CD4-positive, alpha-beta T cell treated with Interleukin-1 beta for 1 hour (primary cell): ENCODE measurements at places on chromosomes 2 and 18.

DNA sequence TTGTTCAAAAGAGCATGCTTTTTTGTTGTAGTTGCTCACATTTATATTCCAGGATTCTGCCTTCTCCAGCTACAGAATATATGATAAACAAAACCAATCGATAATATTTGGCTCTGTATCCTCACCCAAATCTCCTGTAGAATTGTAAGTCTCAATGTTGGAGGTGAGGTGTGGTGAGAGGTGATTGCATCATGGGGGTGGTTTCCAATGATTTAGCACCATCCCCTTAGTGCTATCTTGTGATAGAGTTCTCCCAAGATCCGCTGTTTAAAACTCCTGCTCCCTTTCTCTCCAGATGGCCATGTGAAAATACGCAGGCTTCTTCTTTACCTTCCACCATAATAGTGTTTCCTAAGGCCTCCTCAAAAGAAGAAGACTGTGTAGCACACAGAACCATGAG is 98.7 kb upstream of the SCN7A start:
- DNase-seq, result no peak

DNA sequence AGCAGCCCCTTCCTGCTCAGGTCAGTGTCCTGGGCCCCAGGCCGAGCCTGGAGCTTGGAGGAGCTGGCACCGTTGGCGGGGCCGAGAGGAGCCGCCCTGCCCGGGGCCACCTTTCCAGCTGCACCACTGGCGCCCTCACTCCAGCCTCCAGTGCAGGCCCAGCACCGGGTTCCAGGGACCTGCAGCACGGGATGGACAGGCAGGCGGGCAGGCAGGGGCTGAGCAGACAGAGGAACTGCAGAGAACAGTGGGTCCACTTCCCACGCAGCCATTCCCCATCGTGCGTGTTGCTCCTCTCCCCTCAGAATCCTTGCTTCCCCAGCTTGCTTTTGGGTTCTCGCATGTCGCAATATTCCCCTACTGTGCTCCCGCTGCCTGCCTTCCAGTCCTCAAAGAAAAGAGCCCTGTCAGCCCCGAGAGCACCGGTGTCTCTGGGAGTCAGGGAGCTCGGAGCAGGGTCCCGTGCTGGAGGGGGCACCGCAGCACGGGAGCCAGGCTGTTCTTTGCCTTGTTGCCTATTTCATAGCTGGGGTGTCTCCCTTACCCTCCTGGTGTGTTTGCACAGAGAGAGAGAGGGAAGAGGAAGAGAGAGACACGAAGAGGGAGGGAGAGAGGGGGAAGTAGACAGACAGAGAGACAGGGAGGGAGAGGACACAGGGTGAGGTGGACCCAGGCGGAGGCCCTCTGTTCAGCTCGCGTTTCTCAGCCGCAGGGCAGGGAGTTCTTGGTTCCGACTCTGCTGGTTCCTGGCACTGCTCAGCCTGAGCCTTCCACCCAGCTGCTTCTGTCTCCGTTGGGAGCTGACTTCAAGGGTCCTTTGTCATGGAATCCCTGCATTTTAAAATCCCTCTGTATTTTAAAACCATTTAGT is 126.0 kb downstream of the MBP start:
- no peak for DNase-seq

GRCh38 chr2:20516646-20517341 is 69.9 kb downstream of the RHOB start:
- no peak for DNase-seq

GRCh38 chr2:121266543-121267106 is 18.4 kb downstream of the TFCP2L1 start:
- no peak for DNase-seq

DNA sequence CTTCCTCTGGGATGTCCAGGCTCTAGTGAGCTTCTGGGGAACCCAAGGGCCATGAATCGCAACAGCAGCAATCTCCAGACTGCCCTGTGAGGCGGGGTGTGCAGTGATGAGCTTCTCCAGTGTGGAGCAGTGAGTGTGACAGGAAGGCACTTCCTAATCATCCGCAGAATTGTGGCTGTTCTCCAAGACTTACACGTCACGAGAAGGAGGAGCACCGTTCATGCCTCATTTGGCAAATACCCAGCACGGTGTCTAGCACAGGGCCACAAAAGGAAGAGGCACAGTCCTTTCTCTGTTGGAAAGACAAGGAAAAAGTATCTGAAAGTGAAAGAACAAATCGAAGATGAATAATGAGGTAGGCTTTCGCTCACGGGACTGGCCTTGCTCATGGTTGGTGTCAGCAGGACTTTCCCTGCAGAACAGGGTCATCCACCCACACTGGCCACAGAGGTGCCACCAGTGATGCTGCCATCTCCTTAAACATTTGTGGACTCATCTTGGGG is 125.1 kb upstream of the HAAO start:
- no peak for DNase-seq

GRCh38 chr2:26754972-26755670 is 9.0 kb upstream of the SLC35F6 start:
- DNase-seq, result no peak

DNA sequence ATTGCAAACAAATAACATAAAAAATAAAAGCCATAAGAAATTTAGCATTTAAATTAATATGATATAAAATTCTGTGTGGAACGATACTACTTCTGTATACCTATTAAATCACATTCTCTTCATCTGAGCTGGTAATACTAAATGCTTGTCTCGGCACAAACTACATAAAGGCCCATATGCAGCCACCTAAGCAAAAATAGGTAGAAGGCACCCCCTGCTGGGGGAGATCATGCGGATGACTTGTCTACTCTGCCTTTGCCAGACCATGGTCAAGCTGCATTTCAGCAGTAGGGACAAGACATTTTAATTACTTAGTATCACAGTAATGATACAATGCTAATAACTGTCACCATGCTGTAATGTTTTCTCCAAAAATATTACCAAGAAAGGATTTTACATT is 108.0 kb downstream of the CDH19 start:
- no peak for DNase-seq

DNA sequence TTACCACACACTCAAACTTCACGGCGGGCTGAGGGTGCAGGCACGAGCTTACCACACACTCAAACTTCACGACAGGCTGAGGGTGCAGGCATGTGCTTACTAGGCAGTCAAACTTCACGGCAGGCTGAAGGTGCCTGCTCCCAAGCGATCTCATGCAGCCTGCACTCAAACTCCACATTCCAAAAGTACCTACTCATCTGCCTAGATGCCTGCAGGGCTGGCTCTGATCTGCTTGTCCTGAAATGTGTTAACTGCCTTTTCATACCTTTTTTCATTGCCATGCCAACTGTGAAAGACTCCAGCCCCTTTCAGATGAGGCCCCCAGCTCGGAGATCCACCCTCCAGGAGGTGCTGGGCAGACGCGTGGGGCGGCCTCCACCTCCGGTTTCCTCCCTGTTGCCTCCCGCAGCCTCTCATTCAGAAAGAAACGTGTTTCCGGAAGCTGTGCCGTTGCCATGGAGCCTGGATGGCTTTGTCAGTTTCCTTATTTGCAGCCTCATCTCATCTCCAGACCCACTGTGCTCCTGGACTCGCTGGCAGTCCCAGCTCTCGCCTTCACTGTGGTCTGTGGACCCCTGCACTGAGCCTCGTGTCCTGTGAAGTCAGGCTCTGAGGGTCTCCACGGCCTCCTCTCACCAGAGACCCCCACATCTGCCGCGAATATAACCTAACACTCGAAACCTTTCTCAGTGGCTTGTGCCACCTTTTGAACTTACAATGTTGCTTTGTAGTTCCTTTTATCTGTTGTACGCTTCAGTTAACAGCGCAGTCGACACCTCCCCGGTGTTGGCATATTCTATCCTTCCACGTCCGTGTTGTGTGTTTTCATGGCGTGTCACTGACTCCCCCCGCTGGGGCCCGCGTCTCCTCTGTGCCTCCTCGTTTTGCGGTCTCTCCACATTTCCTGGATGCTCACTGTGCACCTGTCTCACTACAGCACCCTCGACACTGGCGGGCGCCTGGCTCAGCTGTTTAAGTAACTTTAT is 106.1 kb upstream of the ALKAL2 start:
- DNase-seq, result peak; percentile 64

GRCh38 chr2:176120364-176121189 is 1.9 kb upstream of the HOXD9 start:
- no peak for DNase-seq

GRCh38 chr2:128439031-128439790 is 120.5 kb upstream of the HS6ST1 start:
- DNase-seq, result no peak

DNA sequence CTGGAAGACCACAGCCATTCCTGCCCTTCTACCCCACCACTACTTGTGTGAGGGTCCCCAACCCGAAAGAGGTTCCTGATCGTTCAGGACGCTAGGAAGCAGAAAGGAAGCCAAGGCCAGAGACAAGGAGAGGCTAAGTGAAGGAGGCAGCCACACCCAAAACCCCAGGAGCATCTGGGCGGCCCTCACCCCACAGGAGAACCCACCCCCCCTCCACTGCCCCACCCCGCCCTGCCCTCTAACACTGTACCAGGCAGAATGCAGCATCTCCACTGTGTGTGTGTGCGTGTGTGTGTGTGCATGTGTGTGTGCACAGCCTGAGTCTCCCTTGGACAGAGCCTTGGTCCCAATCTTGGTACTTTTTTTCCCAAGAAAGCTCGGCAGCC is 207.5 kb upstream of the HAAO start:
- no peak for DNase-seq

DNA sequence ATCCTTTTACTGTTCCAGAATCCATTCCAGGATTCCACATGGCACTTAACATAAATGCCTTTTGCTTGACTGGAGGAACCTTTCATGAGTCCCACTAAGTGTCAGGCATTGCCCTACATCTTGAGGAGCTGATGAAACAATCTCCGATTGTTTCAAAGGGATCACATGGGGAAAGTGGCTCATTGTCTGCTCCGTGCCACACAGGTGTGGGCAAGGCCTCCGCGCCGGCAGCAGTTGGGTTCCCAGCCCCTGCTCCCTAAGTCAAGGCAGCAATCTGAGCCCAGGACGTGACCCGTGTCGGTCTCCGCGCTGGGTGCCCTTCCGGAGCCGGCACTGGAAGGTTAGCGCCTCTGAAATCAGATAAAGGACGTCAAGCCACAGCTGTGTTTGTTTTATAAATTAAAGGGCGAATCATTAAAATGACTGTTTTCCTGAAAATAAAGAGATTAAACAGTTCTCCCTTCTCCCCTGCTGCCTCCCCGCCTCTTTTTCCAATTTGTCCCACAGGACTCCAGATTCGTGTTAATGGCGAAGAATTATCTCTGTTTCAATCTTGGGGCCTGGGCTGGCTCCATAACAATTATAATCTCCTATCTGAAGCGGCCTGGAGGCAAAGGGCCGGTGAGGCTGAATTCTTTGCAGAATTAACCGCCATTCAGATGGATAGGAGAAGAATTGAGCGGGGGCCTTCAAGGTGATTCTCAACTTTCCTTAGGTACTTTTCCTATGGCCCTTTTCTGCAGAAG is 84.3 kb upstream of the FZD7 start:
- DNase-seq, result no peak

DNA sequence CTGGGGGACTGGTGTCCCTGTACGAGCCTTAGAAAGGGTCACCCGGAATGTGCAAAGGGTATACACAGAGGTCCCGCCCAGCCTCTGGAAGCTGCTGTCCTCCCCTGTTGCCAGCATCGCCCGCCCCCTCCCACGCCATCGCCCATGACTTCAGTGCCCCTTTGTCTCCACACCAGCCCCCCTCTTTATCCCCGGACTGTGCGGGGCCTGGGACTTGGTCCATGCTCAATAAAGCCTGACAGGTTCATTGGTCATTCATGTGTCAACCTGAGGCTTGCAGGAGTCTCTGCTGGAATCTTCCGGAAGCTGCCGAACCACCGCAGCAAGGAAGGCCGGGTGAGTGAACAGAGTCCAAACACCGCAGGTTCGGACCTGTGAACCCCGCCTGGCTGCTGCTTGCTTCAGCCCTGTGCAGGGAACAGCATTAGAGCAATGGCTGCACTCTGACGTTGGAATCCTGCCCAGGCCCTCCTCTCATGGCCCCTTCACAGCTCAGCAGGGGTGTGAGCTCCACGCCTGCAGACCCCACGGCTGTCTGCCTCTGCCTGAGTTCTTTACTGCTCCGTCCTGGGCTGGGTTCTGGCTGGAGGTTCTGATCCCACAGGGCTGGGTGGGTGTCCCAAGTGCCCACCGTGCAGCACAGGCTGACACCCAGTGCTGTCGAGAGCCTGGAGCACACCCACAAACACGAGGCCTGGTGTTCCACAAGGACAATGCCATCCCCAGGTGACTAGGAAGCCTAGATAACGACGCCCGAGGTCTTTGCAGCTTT is 96.5 kb downstream of the SEPTIN10 start:
- DNase-seq, result no peak
